IPS DF 19.7 (cell line): ENCODE measurements at places on chromosomes 11 and 22.
A peak's percentile ranks its signal among the peaks of the same experiment; 100 is the strongest.

GRCh38 chr11:61684870-61685616, 4.9 kb downstream of the DAGLA start:
- no peak for DNase-seq

DNA sequence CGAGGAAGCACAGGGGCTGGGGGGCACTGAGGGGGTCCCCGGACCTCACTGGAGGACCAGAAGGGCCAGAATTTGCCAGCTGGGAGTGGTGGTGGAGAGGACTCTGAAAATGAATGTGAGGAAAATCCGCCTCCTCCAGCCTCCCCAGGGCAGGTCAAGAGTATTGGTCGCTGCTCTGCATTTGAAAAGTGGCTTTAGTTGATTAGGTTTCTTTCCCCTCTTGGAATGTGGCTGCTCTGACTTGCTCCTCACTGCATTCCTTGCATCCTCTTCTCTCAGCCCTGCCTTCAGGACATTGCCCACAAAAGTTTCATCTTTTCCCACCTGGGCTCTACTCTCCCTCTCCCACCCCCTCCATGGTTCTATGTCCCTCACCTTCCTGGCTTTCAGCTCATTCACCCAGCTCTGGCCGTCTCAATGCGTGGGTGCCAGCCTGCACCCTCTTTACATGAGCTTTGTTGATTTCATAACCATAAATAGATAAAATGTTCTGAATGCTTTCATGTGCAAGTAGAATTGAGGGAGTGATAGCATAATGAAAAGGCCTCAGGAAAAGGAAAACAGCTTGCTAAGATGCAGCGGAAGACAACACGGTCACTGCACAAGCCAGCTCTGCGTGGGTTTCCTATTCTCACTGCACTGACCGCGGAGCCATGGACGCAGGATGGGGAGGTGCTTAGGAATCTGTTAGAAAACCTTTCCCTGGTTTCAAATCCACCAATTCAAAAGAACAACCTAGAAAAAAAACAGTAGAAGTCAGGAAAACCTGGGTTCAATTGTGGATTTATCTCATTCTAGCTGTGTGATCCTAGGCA, 6.5 kb upstream of the NPAS4 start:
- peak; percentile 60 for DNase-seq

DNA sequence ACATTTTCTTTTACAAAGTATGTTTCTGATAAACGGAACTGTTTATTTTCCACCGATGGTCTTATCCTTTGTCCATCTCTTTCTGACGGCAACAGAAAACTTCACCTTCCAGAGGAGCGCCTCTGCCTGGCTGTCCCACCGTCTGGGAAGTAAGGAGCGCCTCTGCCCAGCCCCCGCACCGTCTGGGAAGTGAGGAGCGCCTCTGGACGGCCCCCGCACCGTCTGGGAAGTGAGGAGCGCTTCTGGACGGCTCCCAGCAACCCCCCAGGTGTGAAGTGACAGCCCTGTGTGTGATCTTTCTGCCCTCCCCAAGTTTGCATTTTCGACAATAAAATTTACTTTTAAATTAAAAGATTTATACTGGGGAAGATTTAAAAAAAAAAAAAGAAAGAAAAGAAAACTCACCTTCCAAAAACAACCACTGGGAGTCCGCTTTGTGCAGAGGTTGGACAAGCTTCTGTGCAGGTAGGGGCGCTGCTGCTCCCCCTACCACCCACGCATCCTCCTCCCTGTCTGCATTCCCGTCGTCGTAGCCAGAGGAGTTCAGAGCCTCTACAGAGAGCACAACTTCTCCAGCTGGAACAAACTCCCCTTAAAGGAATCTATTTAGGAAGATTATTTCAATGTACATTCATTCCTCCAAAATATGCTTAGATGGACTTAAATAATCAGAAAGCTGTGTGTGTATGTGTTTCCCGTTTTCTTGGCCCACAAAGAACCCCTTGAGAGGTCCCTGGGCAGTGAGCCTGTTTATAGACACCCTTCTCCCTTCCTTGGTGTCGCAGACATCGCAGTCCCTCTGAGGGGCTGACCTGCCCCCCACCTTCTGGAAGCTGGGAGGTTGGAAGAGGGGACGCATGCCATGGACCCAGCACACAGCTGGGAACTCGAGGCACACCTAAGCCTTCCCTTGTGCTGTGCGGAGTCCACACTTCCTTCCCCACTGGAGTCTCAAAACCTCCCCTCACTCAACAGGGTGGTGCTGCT, 849 bp upstream of the APOBEC3B start:
- no peak for DNase-seq

- no peak for DNase-seq
Measured at GRCh38 chr22:20430101-20430719, 7.4 kb downstream of the SCARF2 start.

DNA sequence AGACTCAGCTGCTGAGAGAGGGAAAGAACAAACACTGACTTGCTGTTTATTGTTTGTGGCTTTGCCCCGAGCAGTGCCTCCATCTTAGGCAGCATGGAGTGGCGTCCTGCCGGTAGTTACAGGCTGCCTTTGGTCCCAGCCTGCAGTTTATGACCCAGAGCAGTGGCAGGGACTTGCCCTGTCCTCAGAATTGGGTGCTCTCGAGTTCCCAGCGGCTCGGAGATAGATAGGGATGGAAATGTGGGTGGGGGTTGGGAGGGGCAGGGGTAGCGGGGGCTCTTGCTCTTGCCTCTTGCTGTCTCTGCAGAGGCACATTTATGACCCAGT, 3.1 kb downstream of the ALX4 start:
- no peak for DNase-seq

DNA sequence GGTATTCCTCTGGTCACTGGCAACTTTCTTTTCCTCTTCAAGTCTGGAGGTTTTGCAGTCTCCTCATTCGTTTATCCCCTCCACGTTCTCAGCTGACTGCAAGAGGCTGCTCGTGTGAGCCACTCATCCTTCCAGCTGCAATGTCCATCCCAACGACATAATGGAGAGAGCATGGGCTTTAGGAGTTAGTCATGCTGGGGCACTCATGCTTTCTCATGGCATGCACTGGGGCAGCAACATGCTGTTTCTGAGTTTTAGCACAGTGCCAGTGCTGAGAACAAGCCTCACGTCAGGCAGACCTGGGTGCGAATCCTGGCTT, 7.1 kb downstream of the DCPS start:
- no peak for DNase-seq

DNA sequence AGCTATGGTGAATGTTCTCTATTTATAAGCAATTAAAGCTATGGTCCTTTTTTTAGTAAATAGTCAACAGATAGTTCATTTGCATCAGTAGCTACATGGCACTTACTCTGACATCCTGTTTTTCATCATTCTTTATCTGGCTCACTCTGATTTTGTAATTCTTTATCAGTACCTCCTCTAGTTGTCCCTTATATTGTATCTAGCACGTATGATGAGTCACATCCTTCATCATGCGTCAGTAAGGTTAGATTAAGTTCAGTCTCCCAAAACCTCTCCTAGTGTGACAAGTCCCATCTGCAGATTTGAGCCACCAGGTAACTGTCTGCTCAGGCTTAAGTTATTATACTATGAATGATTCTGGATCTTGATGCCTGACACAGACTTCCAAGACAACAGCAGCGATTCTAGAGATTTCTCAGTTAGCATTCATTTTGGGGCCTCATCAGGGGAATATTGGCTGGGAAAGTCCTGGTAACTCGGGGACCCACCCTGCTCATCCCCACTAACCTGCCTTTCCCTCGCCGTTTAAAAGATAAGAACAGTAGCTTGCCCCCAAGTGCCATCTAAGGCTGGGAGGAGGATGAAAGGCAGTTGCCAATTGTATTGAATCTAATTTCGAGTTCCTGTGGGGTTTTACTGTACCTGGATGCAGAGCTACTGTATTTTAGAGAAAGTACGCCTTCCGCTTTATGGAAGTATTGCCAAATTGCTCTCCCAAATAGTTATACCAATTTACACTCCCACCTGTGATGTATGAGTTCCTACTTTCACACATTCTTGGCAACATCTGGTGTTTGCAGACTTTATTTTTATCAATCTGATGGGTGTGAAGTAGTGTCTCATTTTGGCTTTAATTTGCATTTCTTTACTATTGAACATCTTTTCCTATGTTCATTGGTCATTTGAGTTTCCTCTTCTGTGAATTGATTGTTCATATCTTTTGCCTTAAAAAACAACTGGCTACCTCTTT, 55.9 kb downstream of the ZC3H12C start:
- no peak for DNase-seq

DNA sequence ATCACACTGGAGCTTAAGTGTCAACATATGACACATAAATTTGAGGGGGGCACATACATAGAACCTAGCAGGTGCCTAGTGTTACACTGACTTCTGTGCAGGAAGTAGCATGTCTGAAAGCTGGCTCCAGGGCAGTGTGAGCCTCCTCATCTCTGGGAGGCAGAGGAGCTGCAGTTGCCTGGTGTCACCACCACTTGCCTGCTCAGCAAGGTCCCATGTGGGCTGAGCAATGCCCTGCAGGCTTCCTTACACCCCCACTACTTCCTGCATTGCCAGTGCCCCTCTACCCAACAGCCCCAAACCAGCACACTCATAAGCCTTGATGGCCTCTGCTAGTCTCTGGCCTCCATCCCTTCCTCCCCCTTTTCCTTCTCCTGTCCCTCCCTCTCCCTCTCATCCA, 165.8 kb downstream of the BUD13 start:
- no peak for DNase-seq

DNA sequence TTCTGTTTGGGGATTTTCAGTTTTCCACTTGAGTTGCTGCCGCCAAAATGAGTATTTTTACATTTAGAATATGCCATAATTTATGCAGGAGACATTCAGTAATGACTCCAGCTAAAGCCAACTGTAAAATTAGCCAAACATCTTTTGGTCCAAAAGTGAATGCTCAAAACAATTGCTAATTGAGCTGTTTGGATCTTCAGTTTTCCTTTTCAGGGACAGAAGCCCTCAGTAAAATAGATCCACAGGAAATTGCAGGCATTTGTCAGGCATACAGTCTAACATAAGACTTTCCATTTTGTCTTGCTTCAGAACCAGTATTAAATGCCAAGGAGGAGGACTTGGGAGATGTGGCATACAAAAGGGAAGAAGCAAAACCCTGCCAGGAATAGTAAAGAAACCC, 524.8 kb upstream of the API5 start:
- no peak for DNase-seq

DNA sequence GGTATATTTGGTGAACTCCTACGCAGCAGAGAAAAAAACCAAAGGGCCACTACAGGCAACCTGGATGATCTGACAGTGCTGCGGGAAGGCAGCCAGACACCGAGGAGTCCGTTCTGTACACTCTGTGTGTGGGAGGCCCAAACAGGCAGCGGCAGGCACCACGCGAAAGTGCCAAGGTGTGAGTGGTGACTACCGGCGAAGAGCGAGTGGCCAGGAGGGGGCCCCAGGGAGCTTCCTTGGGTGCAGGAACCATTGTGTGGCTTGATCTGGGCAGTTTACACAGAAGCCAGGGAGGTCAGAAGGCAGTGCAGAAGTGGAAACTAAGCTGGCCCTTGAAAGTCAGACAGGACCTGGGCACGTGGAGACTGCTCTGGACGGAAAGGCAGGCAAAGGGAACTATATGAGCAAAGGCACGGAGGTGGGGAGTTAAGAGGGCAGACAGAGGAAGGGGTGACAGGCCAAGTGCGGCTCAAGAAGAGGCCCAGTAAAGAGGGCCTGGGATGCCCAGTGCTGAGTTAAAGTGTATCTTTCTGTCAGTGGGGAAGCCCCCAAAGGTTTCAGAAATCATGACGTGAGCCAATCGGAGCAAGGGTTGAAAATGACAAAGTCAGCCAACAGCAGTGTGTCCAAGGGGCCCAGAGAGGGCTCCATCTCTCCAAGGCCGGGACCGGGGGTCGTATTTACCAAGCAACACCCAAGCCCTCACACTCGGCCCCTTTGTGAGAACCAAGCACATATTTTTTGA, 10.6 kb downstream of the TMEM184B start:
- no peak for DNase-seq

- no peak for DNase-seq
Measured at GRCh38 chr11:3815845-3816244, 7.5 kb downstream of the PGAP2 start.

DNA sequence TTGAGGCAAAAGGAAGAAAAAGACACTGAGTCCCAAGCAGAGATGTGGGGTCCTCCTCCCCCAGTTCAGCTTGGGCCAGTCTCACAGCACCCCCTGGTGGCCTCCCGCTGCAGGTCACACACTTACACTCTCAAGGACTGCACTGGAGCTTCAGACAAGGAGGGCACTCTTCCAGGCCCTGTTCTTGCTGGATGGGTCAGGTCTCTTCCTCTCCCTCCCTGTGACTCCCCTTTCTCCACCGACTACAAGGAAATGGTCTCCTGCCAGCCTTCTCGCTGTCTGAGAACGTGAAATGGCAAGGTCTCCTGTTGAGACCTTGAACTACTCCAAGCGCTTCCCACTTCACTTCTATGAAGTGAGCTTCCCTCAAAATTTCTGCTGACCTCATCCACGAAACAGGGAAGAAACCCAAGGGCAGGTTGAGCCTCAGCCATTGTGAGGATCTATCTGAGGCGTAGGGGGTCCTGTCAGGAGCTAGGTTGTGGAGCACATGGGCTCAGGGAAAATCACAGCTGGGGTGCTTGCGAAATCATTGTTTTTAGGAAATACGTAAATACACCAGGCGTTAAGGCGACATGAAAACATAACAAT, 11.2 kb upstream of the IGLL1 start:
- peak; percentile 48 for DNase-seq

- no peak for DNase-seq
Measured at GRCh38 chr11:18615628-18616392, 16.2 kb downstream of the MISFA start.

DNA sequence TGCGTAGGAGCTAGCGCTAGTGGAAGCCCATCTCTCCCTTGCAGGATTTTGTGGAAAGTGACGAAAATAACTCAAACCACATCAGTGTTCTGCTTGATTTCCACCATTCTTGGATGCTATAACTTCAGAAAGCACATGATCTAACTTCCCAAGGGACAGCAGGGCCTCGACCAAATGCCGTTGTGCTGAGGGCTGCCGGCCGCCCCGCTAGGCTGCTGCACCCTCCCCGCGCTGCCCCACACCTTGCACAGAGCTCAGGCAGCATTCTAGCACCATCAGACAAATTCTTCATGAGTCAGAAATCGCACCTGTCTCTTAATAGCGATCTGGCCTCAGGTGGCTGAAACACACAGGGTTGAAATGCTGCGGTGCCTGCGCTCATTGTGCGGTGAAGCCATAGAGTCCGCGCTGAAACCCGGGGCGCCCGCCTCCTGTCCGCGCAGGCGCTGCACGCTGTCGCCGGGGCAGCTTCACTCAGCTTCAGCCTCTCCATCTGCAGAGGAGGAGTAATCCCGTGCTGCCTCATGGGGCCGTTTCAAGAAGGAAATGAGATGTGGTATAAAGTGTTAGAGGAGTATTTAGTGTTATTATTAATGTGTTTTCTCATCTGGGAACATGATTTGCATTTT, 59.2 kb upstream of the B3GAT1 start:
- no peak for DNase-seq

DNA sequence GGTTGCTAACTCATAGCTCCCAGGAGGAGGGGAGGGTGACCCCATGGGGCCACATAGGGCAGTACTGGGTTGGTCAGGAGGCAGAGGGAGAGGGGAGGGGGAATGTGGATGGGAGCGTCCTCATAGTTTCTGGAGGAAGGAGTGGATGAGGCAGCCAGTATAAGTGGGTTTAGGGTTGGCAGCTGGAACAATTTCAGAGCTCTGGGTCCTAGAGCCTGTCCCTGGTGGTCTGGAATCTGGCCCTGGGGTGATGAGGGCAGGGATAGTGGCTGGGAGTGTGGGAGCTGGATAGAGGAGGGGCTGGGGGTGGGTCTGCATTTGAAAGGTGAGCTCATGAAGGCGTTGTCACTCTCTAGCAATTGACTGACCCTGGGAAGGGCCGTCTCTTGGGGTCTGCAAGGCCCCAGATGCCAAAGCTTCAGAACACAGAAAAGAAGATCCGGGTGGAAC, 5.3 kb upstream of the MRGPRG start:
- no peak for DNase-seq

GRCh38 chr22:32852395-32853251, 51.1 kb downstream of the TIMP3 start:
- no peak for DNase-seq

- DNase-seq: no peak
Measured at GRCh38 chr11:70504246-70505020, 106.1 kb downstream of the CTTN start.
